Esophagus squamous epithelium (tissue), 5 donors: ENCODE measurements at places on chromosomes 7 and 10.

- DNase-seq: no peak
Measured at GRCh38 chr7:46680147-46680546, 759.1 kb upstream of the IGFBP3 start.

GRCh38 chr10:92593619-92594588 lies 974 bp downstream of the KIF11 start:
- no peak for DNase-seq

DNA sequence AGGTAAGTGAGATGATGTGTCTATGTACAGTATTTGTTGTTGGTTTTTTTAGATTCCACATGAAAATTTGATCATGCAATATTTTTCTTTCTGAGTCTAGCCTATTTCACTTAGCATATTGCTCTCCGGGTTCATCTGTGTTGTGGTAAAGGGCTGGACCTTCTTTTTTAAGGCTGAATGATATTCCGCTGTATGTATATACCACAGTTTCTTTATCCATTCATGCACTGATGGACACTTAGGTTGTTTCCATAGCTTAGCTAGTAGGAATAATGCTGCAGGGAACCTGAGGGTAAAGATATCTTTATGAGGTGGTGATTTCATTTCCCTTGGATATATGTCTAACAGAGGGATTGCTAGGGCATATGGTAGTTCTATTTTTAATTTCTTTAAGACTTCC lies 80.8 kb downstream of the FAM107B start:
- DNase-seq: no peak

- no peak for DNase-seq
Measured at GRCh38 chr10:106815427-106816043, 349.0 kb downstream of the SORCS1 start.

DNA sequence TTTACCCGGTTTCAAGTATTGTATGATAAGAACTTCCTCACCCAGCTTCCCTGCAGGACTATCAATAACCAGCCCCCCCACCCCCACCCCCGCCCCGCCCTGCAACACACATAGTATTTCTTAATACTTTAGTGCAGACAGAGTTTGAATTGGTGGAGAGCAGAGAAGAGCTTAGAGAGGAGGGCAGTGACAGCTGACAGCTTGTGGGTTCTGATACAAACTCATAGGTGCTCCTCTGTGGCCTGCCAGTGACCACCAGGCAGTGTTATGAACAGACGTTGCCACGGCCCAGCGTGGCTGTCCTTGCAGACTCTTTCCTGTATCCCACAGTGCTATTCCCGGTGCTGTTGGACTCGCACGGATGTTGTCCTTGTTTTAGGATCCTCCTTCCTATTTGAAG lies 186.9 kb upstream of the ADO start:
- no peak for DNase-seq

GRCh38 chr7:137635874-137636273 lies 210.9 kb downstream of the DGKI start:
- no peak for DNase-seq

DNA sequence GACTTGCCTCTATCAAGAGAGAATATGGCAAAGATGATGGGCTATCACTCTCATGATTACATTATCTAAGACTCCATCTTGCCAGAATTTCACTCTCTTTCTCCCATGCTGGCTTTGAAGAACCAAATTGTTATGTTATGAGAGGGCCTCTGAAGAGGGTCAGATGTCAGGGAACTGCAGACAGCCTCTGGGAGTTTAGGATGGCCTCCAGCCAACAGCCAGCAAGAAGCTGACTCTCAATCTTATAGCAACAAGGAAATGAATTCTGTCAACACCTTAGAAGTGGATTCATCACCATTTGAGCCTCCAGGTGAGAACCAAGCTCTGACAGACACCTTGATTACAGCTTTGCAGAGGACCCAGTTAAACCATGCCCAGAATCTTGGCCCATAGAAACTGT lies 33.6 kb downstream of the ZNF22 start:
- DNase-seq: no peak

- no peak for DNase-seq
Measured at GRCh38 chr10:82242778-82243177, 367.8 kb downstream of the NRG3 start.

- no peak for DNase-seq
Measured at GRCh38 chr10:72171175-72171630, 44.6 kb upstream of the ANAPC16 start.

GRCh38 chr10:87639493-87639892 lies 20.2 kb upstream of the PAPSS2 start:
- DNase-seq: no peak

DNA sequence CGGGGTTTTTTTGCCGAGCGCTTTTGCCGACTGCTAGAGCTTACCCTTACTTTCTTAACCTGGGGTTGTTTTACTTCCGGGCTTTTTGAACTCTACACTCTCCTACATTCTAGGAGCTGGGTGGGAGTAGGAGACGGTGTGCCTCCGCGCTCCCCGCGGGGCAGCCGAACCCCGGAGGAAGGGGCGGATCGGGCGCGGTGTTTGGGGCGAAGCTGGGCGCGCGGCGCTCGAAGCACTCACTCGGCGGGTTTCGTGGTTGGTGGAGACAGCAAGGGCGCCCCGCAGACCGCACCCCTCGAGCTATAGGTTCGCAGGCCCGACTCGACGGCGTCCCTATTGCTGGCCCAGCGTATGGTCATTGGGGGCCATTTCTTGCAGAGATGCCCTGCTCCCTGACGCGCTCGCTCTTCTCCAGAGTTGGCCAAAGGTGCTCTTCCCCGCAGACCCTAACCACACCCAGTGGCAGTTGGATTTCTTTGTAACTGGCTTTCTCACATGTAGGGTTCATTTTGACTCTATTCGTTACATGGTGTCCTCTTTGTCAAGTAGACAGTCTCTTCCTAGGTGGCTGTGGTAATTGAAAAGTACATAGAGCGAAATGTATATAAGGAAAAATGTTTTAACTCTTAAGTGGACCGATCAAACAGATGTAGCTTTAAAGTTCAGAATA lies 364 bp downstream of the ZNF518A start:
- peak; percentile 23 for DNase-seq

- no peak for DNase-seq
Measured at GRCh38 chr7:101993311-101993710, 175.9 kb downstream of the CUX1 start.

GRCh38 chr10:44591911-44592310 lies 207.0 kb upstream of the CXCL12 start:
- DNase-seq: no peak

DNA sequence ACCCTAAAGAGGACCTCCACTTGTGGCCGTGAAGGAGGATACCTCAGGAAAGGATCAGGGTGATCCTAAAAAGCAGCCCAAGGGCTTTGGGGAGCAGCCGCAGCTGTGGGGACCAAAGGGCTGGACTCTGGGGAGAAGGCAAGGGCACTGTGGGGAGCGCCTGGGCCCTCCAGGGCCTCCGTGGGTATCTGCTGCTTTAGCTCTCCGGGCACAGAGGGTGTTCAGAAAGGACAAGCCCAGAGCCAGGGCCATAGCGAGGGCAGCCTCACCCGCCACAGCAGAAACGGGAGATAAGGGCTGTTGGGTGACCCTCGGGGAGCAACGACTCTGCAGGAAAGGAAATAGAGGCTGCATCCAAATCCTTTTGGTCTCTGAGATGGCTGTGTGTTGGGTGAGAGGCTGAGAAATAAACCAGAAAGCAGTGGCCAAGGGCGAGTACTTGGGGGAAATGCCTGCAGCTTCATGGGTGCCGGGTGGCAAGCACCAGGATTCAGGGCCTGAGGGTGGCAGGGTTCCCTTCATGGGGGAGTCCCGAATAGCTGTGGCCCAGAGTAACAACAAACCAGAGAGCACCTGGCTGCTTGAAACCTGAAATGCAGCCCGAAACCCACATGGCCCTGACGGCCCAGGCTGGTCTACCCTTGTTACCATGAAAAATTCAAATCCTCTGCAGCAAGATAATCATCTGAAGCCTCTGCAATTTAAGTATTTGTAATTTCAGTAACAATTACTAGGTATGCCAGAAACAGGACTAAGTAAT lies 95.2 kb downstream of the VIPR2 start:
- no peak for DNase-seq

- no peak for DNase-seq
Measured at GRCh38 chr10:17412323-17412722, 42.1 kb downstream of the ST8SIA6 start.

GRCh38 chr10:112535531-112535951 lies 88.5 kb downstream of the VTI1A start:
- DNase-seq: no peak

DNA sequence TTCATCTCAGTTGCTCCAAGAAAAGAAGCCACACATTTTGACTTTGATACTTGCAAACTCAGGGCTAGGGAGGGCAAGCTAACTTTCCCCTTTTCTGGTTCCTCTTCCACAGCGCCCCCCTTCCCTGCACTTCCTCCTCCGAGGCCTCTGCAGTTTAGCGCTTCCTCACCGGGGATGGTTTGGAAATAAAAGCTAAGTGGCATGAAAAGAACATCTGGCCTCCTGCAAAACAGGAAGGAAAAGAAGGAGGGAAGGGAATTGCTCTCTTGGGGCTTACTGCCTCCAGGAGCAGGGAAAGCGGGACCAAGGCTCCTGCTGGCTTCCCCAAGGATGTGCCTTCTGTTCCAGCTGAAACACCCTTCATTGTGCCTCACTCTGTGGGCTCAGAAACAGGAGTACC lies 42.3 kb downstream of the PRKCQ start:
- DNase-seq: no peak

- no peak for DNase-seq
Measured at GRCh38 chr7:134804351-134804750, 24.9 kb downstream of the CALD1 start.

DNA sequence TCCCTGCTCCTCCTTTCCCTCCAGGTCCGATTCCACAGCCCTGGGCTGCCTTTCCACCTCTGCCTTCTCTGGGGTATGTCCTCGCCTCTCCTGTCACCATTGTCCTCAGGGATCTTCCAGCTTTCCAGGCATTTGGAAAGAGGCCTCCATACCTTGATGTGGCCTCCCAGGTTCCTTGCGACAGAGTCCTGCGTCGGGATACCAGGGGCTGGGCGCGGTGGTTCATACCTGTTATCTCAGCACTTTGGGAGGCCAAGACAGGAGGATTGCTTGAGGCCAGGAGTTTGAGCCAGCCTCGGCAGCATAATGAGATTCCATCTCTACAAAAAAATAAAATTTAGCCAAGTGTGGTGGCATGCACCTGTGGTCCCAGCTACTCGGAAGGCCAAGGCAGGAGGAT lies 171.1 kb downstream of the CUX1 start:
- no peak for DNase-seq

DNA sequence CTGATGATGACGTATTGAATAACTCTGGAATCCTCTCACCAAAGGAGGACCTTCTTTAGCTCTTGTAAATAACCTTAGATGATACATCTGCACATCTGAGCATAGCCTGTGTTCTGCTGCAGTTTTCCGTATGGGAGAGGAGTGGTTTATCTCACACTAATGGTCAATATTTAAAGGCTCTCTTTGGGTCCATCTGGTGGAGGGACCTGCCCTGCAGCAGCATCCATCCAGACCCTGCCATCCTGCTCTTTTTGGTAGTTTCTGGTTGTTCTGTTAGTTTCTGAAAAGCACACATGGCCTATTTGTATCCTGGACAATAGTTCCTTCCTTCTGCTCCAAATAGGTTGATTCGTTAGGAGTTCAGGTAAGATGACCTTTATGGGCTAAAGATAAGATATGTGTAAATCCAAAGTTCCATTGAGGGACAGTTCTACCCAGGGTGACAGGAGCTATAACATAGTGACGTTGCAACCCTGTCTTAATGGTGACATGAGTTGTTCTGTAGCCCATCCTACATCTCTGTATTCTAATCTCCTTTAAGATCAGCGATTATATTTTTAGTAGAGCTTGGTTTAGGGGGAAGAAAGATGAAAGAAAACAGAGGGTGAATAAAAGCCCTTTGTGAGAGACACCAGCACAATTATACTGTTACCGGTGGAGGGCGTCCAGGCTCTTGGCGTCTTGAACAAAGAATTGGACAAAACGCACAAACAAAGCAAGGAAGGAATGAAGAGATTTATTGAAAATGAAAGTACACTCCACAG lies 60.0 kb upstream of the KLF14 start:
- no peak for DNase-seq

- DNase-seq: no peak
Measured at GRCh38 chr7:72222136-72222535, 190.0 kb downstream of the CALN1 start.

- DNase-seq: no peak
Measured at GRCh38 chr10:118590334-118590733, 5.1 kb downstream of the PRLHR start.

DNA sequence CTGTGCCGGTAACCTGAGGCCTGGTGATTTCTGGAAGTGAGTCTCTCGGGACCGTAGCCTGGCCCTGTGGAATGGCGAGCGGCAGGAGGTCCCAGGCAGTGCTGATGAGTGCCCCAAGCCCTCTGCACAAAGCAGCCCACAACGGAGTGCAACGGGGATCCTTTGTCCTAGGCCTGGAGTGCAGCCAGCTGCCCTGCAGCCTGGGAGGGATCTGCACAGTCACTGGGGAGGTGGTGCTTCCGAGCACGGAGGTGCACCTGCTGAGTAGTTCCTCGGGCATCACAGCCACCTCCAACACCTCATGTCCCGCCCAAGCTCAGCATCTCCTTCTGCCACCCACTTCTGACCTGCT lies 162.8 kb upstream of the ZMIZ1 start:
- DNase-seq: no peak

GRCh38 chr10:123556736-123557135 lies 109.4 kb upstream of the GPR26 start:
- DNase-seq: no peak

DNA sequence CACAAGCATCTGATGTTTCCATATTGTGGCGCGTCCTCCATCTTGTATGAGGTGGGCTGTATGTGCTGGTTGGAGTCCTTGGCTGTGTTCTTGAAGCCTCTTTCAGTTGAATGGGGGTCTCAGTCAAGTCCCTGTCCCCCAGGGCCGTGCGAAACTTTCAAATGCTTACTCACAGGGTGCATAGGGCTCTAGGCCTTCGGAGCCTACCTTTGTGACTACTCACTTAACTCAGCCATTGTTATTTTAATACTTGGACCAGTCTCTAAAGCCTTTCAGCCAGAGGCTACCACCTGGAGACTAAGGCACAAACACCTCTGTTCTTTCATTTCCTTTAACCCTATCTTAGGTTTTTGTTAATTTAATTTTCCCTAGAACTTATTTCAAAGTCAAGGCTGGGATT lies 785.9 kb downstream of the GATA3 start:
- DNase-seq: no peak

GRCh38 chr7:131544449-131545301 lies 11.8 kb downstream of the PODXL start:
- no peak for DNase-seq

DNA sequence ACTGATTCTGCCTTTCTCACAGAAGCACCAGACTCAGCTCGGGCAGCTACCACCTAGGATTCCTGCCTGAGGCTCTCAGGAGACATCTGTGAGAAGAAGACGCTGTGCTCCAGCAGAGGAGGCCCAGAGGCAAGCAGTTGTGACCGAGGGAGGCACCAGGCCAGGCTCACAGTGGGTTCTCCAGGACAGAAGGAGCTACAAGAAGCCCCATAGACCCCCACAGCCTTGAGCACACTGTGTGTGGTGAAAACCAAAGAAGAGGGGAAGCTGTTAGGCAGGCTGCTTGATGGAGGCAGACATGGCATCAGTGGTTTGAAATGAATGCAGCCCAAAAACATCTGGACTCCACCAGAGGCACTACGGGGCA lies 198.8 kb downstream of the GRID1 start:
- DNase-seq: no peak

GRCh38 chr10:86775056-86775869 lies 18.8 kb downstream of the BMPR1A start:
- no peak for DNase-seq
